A673 (cell line): ENCODE measurements at places on chromosomes 2 and 18. TPM values are rescaled to one million over a fixed set of nuclear protein-coding genes. Genes with fewer than 3 reads are reported as not detected.

PSMA8 gene
- not detected in 2 replicates for total RNA-seq

MC5R gene
- total RNA-seq, result not detected in 2 replicates

PUS10 gene
- total RNA-seq, result 4.2 and 5.2 TPM in 2 replicates

MAT2A gene
- total RNA-seq, result 355 and 408 TPM in 2 replicates
